ENCODE measurements at places on chromosomes 16 and 17.

GRCh38 chr16:70594569-70594968 is 51.8 kb upstream of the IL34 start:
- no peak for DNase-seq

DNA sequence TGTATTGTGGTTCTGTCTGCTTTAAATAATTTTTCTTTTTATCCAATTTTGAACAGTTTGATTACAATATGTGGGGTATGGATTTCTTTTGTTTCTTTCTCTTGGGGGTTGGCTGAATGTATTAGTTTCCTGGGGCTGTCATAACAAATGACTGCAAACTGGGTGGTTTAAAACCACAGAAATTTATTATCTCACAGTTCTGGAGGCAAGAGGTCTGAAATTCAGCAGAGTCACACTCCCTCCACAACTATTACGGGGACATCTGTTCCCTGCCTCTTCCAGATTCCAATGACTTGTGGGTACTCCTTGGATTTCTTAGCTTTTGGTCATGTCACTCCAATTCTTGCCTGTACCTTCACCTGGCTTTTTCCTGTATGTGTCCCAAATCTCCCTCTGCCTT is 23.7 kb downstream of the COX11 start:
- no peak for DNase-seq

GRCh38 chr17:8029121-8029520 is 9.7 kb upstream of the ALOX15B start:
- DNase-seq = no peak

GRCh38 chr17:77101521-77102410 is 39.0 kb upstream of the SEC14L1 start:
- DNase-seq = no peak

DNA sequence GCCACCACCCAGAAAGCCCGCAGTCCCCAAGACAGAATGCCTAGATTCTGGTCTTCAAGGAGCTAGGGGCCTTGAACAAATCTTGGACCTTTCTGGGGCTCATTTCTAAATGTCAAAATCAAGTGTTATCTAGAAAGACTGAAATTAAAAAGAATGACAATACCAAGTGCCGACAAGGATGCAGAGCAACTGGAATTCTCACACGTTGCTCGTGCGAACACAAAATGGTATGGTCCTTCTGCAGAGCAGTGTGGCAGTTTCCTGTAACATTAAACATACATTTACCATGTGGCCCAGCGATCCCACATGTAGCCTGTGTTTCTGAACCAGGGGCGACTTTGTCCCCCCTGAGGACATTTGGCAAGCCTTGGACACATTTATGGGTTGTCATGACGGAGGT is 137.9 kb downstream of the GAS7 start:
- DNase-seq = no peak

GRCh38 chr16:86431540-86431939 is 78.8 kb upstream of the FOXF1 start:
- DNase-seq = no peak

DNA sequence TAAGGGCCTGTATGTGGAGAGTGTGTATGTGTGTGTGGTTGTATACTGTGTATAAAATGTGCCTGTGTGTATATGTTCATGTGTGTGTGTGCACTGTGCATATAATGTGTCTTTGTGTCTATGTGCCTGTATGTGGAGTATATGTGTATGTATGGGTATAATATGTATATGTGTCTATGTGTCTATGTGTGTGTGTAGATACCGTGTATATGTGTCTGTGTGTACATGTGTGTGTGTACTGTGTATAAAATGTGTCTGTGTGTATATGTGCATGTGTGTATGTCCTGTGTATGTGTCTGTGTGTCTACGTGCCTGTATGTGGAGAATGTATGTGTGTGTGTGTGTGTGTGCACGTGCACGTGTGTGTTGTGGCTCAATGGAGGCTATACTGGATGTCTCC is 200.4 kb upstream of the ZFHX3 start:
- DNase-seq = no peak

GRCh38 chr17:54770836-54771235 is 129.8 kb upstream of the TOM1L1 start:
- DNase-seq = no peak

- DNase-seq = no peak
Measured at GRCh38 chr17:40666331-40666730, 1.4 kb upstream of the KRT222 start.
